OCI-M1 (cell line): ENCODE measurements at places on chromosomes 5 and 9.

- no peak for DNase-seq
These were observed 555.5 kb upstream of the BRINP1 start for GRCh38 chr9:119924736-119925135.

DNA sequence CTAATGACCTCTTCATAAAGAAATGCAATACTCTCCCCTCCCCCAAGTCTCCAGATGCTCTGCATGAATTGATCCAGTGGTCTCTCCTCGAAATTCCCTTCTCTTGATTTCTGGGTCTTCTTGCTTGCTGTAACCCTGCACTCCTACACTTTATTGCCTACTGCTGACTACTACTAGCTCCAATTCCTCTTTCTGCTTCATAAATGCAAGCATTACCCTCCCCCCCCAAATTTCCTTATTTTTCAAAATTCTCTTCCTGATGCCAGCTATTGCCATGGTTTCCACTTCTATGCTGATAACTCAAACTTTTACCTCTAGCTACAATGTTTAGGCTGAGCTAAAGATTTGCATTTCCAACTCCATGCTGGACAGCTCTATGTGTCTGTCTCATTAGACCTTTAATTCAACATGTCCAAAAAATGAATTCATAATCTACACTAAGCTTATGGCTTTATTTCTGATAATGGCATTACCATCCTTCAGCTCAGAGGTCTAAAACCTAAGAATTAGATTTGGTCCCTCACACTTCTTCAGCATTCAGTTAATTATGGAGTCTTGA, 1.4 kb downstream of the ZBTB26 start:
- no peak for DNase-seq

DNA sequence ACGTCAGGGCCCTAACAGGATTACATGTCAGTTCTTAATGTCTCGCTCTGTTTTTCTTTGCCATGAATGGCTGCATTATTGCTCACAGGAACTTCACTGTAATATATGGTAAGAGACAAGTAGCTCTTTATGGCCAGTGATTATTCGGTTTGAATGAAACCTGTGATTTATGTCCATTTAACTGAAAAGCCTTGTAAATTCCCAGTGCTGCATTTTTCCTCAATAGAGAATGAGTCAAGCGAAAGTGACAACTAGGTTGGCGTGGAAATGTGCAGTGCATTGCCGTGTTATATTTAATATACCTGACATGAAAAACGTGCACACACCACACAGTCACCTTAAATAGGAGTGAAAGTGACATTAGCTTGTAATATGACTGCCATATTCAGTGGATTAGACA, 163.1 kb downstream of the PBX3 start:
- DNase-seq = no peak

DNA sequence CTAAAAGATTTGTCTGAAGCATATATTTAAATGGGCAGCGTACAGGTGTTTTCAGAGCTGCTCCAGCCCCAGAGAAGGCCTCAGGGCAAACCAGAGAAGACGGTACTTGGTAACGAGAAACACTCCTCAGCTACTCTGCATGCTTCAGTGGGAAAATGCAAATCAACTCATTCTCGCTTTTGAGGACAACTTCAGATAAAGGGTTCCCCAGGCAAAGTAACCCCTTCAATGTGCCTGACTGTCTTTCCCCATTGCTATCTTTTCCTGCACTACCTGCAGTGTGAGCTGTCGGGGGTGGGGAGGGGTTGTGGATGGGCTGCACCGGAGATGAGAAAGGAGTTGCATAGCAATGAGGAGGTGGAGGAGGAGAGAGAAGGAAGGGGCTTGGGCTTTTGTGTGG, 339.7 kb upstream of the CLINT1 start:
- DNase-seq = no peak

- DNase-seq = no peak
These were observed 92.3 kb downstream of the STRBP start for GRCh38 chr9:123175854-123176629.
